Retina (tissue), 1 donor: ENCODE measurements at places on chromosomes 1 and 21.

DNA sequence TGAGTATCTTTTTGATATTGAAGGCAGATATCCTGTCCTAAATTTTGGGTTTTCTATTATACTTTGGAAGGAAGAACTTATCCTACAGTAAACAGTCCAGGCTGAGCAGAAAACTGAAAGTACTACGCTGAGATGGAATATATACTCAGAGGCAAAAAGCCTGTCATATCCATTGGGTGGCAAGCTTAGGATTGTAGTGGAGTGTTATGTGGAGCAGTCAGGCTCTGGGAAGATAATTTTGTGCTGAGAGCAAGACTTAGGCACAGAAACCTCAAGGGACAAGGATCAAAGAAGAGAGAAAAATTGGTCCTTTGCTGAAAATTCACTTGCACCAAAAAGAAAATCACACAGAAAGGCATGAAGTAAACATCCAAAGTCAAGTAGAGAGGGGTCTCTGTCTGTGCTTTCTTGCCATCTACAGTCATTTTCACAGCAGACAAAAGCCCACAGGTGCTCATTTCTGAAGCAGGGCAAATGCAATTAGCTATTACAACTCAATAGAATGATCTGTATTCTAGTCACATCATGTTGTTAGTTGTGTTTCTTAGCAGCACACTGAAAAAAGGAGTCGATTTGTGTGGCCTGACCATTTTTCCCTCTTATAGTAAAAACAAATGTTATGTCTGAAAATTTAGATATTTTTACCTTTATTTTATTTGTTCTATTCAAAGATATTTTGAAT, 38.5 kb downstream of the CRB1 start:
- DNase-seq = no peak

GRCh38 chr1:172453153-172453545, 9.3 kb upstream of the PIGC start:
- no peak for DNase-seq

GRCh38 chr1:15304708-15305467, 57.9 kb downstream of the FHAD1 start:
- DNase-seq = peak; percentile 66

DNA sequence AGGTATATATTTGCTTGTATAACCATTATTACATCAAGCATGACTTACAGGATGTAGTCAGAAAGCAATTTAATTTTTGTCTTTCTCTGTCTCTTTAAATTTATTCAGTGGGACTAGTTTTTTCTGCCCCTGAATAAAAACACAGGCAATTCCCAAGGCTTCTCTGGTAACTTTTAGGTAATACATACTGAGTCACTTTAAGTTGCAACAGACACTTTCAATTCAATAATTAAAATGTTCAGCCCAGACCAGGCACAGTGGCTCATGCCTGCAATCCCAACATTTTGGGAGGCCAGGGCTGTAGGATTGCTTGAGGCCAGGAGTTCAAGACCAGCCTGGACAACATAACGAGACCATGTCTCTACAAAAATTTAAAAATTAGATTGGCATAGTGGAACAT, 12.3 kb downstream of the SLC44A3 start:
- DNase-seq = no peak

- DNase-seq = no peak
These were observed 269.4 kb downstream of the AMY1C start for GRCh38 chr1:104018922-104019674.

GRCh38 chr1:19443326-19443725, 42.0 kb downstream of the CAPZB start:
- no peak for DNase-seq

DNA sequence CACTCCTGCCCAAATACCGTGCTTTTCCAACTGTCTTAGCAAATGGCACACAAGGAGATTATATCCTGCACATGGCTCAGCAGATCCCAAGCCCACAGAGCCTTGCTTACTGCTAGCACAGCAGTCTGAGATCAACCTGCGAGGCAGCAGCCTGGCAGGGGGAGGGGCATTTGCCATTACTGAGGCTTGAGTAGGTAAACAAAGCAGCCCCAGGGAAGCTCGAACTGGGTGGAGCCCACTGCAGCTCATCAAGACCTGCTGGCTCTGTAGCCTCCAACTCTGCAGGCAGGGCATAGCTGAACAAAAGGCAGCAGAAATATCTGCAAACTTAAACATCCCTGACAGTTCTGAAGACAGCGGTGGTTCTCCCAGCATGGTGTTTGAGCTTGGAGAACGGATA, 70.1 kb upstream of the PTBP2 start:
- no peak for DNase-seq

GRCh38 chr1:180931529-180931928, 18.8 kb downstream of the KIAA1614 start:
- no peak for DNase-seq

- no peak for DNase-seq
These were observed 6.9 kb upstream of the SLC35F3 start for GRCh38 chr1:233897325-233898162.

GRCh38 chr1:84271441-84272151, 29.9 kb upstream of the SAMD13 start:
- DNase-seq = peak; percentile 9

GRCh38 chr1:145988773-145989172, 7.6 kb downstream of the TXNIP start:
- DNase-seq = no peak

GRCh38 chr21:45818904-45819285, 162.7 kb upstream of the COL6A1 start:
- DNase-seq = no peak

DNA sequence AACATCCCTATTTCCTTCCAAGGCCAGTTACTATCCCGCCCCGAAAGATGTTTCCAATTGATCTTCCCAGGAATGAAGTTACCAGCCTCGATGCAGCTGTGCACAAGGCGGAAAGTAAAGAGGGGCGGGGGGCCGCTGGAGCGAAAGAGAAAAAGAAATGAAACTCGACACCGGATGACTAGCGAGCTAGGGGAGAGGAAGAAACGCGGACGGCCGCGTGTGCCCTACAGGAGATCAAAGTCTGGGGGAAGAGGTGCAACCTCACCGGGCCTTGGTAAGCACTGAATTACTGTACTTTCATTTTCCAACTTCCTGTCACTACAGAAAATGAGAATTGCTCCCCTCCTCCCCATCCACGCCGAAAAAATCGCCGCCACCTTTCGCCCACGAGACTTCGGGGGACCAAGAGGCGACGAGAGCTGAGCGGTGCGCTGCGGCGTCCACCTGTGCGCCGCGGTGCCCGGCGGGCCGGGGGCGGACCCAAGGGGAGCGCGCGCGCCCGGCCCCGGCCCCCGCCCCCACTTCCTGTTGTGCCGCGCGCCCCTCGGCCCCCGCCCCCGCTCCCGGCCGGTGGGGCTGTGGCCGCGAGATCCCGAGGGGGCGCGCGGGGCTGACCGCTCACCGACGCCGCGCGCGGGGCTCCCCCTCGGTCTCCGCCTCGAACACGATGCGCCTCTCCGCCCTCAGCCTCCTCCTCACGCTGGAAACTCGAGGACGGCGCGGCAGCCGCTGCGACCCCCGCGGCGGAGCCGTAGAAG, 622 bp downstream of the ELK4 start:
- peak; percentile 81 for DNase-seq

DNA sequence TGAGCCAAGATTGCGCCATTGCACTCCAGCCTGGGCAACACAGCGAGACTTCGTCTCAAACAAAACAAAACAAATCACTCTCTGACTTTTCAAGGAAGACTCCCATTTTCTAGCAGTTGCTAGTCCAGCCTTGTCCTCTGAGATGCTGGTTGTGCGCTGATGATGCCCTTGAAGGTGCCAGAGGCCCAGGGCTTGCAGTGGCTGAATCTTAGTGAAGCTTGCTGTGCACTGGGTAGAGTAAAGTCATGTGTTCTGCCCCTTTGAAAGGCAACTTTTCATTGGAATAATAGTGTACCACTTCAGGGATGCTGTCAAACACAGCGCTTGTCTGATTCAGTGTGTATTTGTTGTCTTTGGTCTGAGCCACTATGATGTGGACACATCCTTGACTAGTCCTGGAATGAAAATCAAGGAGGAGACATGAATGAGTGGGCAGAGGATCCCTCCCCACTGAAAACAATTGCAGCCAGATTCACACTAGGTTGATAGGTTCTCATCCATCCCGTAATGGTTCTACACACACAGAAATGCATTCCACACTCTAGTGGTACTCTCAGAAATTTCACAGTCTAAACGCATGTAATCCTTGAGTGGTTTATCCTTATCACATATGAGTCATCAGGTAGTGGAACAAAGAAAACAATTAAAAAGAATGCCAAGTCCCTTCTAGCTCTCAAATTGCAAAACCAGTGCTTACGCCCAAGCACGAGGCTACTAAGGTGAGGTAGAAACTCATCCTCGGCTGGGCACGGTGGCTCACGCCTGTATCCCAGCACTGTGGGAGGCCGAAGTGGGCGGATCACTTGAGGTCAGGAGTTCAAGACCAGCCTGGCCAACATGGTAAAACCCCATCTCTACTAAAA, 17.8 kb upstream of the TDRD10 start:
- no peak for DNase-seq

DNA sequence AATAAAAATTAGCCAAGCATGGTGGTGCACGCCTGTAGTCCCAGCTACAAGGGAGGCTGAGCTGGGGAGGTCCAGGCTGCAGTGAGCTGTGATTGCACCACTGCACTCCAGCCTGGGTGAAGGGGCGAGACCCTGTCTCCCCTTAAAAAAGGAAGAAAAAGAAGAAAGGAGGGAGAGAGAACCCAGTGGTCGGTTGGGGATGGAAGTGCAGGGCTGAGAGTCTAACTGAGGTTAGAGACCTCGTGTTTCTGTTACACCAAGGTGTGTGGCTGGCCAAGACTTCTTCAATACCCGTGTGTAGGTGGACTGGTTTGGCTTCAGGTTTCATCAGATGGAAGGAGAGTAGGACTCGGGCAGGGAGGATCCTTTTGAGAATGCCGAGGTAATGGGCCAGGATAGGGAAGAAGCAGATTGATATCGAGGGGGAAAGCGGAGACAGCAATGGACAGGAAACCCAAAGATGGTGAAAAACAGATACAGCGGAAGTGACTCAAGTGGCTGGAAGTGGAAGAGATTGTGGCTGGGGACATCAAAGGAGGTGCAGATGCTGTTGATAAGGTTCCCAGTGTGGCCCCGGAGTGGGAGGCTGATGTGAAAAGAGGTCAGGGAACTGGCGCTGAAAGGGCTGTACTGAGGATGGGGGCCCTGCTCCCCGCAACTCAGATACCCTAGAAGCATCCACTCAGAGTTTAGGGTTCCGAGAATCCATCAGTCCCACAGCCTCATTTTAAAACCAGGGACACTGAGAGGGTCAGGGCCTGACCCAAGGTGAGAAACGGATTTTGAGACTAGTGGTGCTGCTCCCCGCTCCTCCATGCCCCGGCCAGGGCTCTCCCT, 681 bp upstream of the UBXN10 start:
- no peak for DNase-seq

GRCh38 chr1:166616206-166616605, 223.1 kb upstream of the POGK start:
- DNase-seq = no peak

DNA sequence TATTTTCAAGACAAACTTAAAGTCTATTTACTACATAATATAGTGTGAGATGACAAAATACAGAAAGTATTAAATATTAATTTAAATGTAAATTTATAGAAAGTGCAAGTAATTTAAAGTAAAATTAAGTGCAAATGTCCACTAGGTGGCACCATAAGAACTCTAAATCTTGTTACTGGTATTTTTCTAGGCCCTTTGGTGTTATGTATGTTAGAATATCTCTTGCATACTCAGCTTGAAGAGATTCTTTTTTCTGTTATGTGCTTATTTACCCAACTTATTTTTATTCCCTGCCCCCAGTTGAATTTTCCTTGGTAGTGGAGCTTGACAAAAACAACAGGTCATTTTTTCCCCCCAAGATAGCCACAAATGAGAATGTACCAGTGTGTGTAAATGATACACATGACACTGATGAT, 71.5 kb downstream of the RPS6KC1 start:
- peak; percentile 22 for DNase-seq

GRCh38 chr1:70071601-70072000, 133.8 kb downstream of the LRRC40 start:
- no peak for DNase-seq

GRCh38 chr1:1761504-1762376, 16.5 kb downstream of the NADK start:
- no peak for DNase-seq

DNA sequence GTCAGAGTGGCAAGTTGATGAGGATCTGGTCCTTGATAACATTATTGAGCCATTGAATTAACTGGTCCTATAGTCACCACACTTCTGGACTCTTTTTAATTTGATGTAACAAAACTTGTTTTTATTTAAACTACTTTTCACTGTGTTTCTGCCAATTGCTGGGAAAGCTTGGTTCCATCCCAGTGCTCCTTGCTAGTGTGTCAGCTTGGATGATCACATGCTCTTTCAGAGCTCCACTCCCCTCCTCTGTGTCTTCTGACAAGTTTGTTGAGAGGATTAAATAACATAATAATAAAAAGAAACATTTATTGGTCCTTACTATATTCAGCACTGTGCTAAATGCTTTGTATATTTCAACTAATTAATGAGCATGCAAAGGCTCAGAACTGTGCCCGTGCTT, 448.5 kb upstream of the B3GALT2 start:
- no peak for DNase-seq

- DNase-seq = peak; percentile 89
These were observed 39.4 kb downstream of the PIK3C2B start for GRCh38 chr1:204455063-204455830.

DNA sequence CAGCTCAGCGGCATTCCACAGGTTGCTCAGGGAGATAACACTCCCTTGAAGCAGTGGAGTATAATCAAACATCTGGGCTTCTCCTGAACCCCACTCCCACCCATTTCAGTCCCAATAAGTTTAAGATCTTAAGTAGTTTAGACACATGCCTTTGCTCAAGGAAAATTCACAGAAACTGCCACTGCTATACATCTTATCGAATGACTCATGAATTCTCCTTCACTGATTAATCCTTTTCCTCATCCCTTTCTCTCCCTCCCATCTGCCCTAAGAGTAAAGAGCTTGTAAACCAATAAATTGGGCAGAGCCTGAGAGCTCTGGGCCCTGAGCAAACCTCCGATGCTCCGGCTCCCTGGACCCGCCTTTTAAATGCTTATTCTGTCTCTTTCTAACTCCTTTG, 10.2 kb downstream of the VN1R5 start:
- DNase-seq = no peak

GRCh38 chr1:26019641-26020315, 1.8 kb upstream of the EXTL1 start:
- no peak for DNase-seq

- no peak for DNase-seq
These were observed 11.4 kb upstream of the TENT5C start for GRCh38 chr1:117594261-117594990.

DNA sequence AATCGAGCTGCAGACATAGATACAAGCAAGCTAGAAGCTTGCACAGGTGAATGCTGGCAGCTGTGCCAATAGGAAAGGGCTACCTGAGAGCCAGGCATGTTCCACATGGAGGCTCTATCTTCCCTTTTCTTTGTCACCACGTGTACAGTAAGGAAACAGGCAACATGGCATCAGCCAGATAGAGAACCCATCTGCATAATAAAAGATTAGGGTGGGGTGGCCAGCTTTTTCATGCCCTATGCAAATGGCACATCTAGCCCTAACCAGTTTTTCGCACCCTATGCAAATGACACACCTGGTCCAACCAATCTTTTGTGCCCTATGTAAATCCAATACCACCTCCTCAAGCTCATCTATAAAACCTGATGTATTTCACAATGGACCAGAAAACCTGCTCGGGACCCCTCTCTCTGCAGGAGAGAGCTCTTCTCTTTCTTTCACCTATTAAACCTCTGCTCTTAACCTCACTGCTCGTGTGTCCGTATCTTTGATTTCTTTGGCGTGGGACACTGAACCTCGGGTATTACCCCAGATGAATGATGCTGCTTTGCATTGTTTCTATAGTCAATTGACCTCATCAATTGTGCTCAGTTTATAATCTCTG, 93.9 kb downstream of the SLC30A10 start:
- no peak for DNase-seq

GRCh38 chr1:229411434-229412055, 22.3 kb downstream of the ACTA1 start:
- peak; percentile 18 for DNase-seq
